ENCODE measurements at places on chromosomes 4 and X.

GRCh38 chr4:5044341-5044740 is 6.9 kb upstream of the STK32B start:
- no peak for DNase-seq

DNA sequence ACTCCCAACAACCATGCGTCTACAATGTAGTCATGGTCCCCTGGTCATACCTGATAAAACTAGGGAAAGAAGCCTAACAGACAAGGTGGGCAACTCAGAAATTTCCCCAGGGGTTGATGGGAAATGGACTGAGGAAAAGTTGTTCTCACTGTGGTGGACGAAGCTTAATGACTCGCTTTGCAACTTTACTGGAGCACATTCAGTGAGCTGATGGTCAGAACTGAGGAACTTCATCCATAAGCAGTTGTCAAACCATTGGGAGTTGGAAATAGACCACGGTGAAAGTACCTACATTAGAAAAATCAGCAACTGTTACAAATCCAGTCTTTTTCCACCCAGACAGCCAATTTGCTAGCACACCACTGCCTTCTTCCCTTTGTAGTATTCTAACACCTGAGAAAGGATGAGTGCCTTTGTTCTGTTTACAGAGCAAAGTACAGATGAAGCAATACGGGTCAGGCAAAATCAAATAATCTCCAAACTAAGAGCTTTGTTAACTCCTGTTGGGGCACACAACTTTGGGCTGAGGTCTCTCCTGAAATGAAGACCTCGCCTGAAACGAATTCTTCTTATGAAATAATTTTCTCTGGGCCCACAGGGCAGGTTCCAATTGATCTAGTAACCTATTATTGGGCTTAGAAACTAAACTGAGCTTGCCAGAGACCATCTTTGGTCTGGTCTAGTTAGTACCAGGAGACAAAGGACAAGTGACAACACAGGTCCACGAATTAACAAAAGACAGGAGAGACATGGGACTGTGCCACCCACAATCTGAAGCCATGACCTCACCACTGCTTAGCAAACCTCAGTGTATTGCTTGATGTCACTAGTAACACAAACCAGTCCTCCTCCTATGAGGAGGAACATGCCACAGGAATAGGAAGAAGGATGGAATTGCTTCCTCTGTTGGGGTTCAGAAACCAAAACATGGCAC is 58.9 kb upstream of the NFKB1 start:
- no peak for DNase-seq

GRCh38 chr4:122674371-122674770 is 53.5 kb upstream of the IL21 start:
- DNase-seq = peak; percentile 26

DNA sequence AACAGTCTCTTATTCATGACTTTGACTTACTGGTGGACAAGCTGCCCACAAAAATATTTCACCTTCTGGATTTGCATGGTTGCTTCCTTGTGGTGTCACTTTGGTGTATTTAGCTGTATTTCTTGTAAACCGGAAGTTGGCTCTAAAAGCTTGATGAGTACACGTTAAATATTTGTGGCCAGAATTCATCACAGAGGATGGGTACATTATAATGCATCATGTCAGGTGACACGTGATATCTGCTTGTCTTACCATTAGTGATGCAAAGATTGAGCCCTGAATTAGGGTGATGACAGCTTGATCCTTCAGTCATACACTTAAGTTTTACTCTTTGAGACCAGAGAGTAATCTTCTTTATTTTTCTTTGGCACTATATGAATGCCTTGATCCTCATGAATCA is 188.3 kb upstream of the RPS6KA3 start:
- no peak for DNase-seq

- no peak for DNase-seq
Measured at GRCh38 chr4:8607603-8608481, 15.3 kb downstream of the CPZ start.

DNA sequence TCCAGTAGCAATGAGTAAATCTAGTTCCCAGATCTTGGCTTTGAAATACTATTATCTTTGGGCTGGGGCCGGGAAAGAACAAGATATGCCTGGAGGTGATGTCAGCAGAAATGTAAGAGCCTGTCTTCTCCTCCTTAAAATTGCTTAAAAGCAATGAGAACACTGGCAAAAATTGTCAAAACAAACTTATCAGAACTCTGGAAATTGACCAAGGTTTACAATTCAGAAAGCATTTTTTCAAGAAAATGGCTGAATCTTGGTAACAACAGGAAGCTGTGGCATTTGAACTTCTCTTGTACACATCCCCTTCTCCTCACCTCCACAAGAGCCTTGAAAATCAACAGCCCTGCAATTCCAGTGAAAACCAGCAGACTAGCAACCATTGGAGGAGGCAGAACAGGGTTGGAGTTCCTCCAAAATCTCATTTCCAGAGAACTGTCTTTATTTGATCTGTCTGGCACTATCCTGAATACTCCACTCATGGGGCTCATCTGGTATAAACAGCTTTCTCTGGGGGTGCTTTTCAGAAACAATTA is 13.5 kb downstream of the TIMP1 start:
- DNase-seq = no peak

- peak; percentile 44 for DNase-seq
Measured at GRCh38 chr4:145580906-145581305, 38.3 kb upstream of the MMAA start.

- peak; percentile 83 for DNase-seq
Measured at GRCh38 chr4:54586320-54586955, 71.3 kb upstream of the KIT start.

DNA sequence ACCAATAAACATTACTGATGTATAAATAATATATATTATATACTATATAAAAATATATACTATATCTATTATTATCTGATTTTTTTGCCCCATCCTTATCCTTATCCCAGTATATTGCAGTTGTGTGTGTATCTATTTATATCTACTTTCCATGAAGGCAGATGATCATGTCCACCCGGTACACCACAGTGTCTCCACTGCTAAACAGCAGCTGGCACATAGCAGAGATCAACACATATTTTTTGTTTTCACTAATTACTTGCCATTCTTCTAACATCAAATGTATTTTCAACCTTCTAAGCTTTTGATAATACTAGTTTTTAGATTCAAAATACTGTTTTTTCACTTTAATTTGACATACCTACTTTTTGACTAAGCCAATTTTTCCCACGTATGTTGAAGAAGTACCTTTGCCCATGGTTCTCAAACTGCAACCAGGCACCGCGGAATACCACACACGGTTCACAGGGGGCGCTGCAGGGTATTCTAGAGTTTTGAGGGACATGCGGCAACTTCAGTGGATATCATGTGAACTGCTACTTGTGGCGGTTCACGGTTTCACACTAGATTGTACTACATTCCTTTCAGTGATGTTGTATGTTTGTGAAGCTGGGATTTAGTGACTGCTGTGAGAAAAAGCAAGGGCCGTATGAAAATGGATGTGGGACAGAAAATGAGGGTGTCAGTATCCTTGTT is 182.5 kb upstream of the NPY2R start:
- peak; percentile 20 for DNase-seq

DNA sequence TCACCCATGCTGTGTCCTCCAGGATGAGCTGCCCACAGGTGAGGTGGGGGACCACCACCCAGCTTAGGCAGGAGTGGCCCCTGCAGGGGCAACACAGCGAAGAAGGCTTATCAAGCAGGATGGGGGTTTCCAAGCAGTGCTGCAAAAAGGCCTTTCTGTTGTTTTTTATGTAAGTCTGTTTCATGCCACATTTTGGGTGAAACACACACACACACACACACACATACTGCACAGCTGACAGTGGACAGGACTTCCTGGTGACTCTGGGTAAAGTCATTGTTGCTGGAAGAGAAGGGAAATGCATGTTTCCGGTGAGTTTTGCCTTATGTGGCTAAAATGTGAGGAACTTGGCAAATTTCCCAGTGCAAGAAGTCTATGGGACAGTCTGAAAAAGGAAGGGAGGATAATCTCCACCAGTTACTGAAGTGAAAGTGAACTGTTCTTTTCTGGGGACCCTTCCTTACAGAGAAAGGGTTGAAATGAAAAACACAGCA is 119.2 kb downstream of the IRF2 start:
- peak; percentile 95 for DNase-seq

Measured in HT1080 (cell line).